ENCODE measurements at places on chromosomes 7 and 10. TPM values are rescaled to one million over a fixed set of nuclear protein-coding genes. Genes with fewer than 3 reads are reported as not detected.

Gene ADRA2A
- total RNA-seq = under 0.01 TPM

Gene SYT15
- total RNA-seq = 2.2 TPM

Gene CALHM3
- total RNA-seq = not detected

Gene TDRD1
- not detected for total RNA-seq

Gene APBB1IP
- total RNA-seq = 0.11 TPM

Gene USP6NL
- 14.3 TPM for total RNA-seq

Gene IGFBP1
- not detected for total RNA-seq

Gene KRIT1
- 43.1 TPM for total RNA-seq

Gene STRIP2
- total RNA-seq = 2.4 TPM

Measured in dermis lymphatic vessel endothelial cell (primary cell).